Kidney glomerular epithelial cell (primary cell): ENCODE measurements at places on chromosomes 1 and 21.

DNA sequence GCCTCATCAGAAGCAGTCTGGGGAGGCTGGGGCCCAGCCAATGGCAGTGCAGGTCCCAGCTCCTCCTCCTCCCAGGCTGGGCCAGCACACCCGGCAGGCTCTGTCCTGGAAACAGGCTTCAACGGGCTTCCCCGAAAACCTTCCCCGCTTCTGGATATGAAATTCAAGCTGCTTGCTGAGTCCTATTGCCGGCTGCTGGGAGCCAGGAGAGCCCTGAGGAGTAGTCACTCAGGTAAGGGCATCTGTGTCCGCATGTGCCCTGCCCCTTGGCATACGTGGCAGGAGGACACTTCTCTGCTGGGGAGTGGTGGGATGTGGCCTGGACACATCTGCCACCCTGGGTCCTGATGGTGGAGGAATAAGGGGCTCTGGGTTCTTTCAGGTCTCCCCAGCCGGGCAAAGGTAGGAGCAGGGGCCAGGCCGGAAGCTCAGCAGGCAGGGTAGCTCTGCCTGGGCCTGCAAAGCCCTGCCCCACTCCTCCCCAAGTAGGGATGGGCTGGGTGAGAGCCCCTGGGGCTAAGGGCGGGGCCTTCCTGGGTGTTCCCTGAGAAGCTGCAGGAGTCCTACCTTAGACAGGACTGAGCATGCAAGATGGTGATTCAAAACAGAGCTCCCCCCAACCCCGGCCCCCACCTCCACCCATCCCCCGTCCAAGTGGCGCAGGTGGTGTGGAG is at the start of gene GJB5:
Gene GJB5 (plus strand): TSS at position 84 of the 674 bp plus-strand sequence. CDS start 2,284 bp downstream, outside the sequence.
- DNase-seq: no peak

DNA sequence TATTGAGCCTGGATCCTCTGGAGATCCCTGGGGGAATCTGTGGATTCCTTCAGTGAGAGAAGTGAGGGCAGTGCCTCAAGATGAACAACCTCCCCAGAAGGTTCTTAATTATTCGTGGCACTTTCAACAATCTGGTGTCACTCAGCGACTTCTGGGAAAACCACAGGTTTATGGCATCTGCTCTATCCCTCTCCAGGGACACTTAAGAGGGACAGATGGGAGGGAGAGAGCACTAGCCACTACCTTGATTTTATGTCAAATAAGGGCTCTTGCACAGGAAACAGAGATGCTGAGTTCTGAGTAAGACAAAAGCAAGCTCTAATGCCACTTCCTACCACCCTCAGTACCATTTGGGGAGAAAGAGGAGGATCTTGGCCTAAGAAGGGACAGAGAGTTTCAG is 21.2 kb upstream of the CHI3L1 start:
- no peak for DNase-seq

- no peak for DNase-seq
Measured at GRCh38 chr1:178885869-178886268, 15.0 kb upstream of the ANGPTL1 start.

DNA sequence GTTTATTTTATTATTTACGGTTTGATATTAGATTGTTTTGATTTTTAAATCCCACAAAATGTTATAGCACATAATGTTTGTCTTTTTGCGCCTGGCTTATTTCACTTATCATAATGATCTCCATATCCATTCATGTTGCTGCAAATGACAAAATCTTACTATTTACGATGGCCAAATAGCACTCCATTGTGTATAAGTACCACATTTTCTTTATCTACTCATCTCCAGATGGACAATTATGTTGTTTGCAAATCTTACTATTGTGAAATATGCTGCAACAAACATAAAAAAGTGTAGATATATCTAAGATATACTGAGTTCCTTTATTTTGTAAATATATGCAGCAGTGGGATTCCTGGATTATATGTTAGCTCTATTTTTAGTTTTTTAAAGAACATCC is 1568.3 kb downstream of the AMY1C start:
- DNase-seq: no peak

DNA sequence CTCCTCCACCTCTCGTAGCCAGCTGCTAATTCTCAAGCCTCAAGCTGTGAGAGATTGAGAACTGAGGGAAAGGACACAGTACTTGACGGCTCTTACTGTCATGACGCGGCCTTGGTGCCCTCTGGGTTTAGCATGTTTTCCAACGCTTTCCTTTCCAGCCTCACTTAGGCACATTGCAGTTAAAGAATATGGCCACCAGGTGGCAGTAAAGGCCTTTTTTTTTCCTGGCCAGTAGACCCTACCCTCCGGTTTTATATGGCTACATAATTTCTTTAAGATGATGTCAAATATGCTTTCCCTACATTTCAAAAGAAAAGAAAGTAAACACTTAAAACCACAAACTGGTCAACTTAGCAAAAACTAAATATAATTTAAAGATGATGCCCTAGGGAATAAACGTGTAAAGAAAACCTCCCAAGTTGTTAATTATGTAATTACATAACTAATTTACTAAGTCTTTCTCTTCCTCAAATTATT is 56.8 kb upstream of the PRDX6 start:
- peak; percentile 62 for DNase-seq

DNA sequence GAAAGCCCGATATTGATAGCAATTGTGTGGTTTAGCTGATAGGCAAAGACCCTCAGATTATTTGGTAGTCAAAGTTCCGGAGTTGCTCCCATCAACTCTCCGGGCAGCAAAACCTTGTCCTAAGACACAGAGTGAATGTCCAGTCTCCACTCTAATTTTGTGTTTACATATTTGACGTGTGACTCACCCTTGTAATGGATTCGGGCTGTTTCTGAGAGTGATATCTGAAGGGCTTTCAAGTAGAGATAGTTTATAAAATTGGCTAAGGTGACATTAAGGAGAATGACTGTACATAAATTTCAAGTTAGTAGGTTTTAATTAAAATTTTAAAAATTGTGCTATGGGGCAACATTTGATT is 154.2 kb downstream of the CNIH3 start:
- peak; percentile 0 for DNase-seq

GRCh38 chr1:75707191-75707590 is 17.3 kb upstream of the ACADM start:
- DNase-seq: no peak

DNA sequence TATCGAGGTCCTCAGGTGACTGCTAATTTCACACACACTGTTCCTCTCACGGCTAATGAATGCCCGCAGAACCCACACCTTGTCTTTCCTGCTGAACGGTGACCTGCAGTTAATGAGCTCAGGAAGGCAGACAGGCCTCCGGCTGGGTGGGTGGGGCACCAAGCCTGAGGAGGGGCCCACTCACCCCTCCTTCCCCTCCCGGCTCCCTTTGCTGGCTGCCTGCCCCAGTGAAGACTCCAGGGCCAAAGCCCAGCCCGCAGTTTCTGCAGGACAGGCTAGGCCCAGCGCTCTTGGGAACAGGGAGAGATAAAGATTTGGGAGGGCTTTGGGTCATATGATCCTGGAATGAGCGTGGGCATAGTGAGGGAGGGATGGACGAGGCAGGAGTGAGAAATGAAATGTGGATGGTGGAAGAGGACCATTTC is 26.4 kb downstream of the FOXO6 start:
- DNase-seq: no peak

- DNase-seq: no peak
Measured at GRCh38 chr1:162756523-162756922, 34.0 kb upstream of the HSD17B7 start.

DNA sequence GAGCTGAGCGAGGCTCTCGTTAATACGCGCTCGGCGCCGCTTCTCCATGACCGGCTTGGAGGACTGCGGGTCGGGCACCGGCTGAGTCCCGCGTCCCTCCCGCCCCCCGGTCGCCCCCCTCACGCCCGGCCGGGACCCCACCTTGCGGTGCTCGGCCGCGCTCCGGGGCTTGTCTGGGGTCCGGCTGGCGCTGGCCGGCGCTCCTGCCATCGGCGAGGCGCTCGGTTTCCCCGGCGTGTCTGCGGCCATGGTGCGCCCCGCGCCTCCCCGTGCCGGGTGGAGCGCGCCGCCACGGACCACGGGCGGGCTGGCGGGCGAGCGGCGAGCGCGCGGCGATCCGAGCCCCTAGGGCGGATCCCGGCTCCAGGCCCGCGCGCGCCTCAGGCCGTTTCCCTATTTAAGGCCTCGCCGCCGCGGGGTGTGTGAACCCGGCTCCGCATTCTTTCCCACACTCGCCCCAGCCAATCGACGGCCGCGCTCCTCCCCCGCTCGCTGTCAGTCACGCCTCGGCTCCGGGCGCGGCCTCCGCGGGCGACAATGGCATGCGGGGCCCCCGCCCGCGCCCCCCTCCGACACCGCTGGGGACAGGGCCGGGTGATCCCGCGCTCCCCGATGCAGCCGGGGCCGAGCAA is at the start of gene HES4:
Gene HES4 (minus strand): TSS at position 373 of the 632 bp plus-strand sequence. CDS start 124 bp downstream, at position 249.
- peak; percentile 65 for DNase-seq

DNA sequence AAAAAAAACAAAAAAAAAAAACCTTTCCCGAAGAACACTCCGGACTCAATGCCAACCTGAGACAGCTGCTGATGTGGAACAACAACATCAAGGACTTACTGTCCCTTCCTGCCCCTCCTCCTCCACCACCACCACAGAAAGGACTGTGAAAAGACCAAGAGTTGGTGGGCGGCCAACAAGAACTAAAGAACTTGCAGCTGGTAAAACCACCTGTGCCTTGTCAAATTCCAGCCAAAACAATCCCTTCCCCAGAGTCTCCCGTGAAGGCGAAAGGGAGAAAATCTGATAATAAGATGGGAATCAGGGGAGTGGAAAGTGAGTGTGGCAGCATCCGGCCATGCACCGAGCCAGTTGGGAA is 88.9 kb downstream of the PROX1 start:
- no peak for DNase-seq

DNA sequence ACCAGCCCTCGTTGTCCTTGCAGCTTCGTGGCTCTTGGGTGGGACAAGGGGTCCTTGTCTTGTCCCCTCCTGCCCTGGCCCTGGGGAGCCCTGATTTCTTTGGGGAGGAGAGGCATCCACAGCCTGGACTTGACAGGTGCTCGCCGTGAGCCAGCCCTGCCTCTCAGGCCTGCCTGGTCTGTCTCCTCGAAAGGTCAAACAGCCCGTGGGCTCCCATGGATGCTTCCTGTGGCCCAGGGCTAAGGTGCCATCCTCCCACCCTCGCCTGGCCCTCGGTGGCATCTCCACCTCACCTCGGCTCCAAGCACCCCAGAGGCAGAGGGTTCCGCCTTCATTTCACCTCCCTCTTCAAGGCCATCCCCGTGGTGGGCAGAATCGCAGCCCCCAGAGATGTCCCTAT is 9.0 kb downstream of the LRRC3 start:
- no peak for DNase-seq

DNA sequence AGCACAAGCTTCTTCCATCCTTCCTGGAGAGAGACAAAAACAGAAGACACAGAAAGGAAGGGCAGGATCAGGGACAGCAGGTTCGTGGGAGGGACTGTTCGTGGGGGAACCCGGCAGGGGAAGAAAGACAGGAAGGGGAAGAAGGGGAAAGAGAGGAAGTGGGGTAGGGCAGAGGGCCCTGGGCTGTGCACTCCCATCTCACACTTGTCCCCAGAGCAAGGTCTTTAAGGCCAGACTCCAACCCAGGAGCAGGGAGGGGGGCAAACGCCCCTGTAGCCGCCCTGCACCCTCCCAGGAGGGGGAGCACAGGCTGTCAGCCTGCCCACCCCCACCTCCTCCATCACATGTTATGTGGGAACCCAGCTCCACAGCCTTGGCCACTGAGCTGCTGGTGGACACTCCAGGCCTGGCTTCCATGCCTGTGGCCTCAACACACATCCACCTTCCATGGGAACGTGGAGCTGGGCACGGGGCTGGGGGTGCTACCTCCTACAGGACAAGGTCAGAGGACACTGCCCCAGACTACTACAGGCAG is 9.3 kb downstream of the SLC19A1 start:
- no peak for DNase-seq

- no peak for DNase-seq
Measured at GRCh38 chr1:23759277-23759676, 16.0 kb downstream of the ELOA start.

- DNase-seq: no peak
Measured at GRCh38 chr1:82284213-82284612, 483.5 kb downstream of the ADGRL2 start.

DNA sequence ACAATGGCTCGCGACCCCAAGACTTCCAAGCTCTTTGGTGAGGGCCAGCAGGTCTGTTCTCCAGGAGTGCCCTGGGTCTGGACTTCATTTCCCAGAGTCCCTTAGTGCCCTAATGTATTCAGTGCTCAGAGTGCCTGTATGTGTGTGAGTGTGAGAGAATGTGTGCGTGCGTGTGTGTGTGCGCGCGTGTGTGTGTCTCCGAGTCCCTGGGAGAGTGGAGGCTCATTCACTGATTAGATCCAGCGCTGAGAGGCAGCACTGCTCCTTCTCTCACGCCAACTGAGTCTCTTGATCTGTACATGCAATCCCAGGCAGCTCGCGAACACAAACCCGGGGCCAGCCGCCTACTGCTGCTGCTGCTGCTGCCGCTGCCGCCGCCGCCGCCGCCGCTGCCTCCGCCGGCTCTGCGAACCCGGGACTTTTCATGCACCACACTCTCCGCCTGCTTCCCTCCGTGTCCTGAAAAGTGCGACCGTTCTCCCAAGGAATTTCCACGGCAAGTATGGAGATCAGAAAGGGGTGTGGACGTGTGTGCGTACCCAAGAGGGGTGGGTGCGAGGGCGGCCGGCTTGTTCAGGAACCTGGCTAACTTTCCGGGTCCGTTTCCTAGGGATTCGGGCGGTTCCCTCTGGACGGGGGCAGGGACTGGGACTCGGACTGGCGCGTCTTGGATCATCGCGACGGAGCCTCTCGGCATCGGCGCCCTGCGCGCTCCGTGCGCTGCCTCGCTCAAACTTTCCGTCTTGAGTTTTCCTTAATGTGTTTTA is at the start of gene RNF220:
Gene RNF220 (plus strand): TSS at position 225 of the 767 bp plus-strand sequence.
- peak; percentile 51 for DNase-seq

DNA sequence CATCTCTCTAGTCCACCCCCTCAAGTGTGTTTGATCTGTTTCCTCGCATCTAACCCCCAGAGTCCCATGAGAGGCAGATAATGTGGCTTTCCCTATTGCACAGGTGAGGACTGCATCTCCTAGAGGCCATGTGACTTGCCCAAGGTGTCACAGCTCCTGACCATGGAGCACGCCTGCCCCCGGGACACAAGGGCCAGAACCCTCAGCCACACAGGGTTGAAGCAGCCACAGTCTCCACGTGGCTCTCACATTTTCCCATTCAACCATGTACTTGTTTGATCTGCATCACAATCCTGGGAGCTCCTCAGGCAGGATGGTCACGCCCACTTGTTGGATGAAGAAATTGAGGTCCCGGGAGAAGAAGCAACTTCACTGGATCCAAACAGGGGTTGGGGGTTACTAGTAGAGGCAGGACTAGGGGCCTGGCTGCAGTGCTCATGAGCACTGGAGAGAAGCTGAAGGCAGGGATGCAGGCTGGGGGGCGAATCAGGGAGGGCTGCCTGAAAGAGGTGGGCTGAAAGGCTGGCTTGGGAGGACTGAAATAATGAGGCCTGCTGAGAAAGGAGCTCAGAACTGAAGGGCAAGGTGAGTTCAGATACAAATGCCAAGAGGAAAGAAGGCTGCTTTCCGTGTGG is 207.9 kb downstream of the PTPRU start:
- DNase-seq: no peak
